Endodermal cell (in vitro differentiated cells): ENCODE measurements at places on chromosomes 2 and 18.
A peak's percentile ranks its signal among the peaks of the same experiment; 100 is the strongest.

GRCh38 chr2:189142893-189143759 is 36.4 kb downstream of the COL5A2 start:
- DNase-seq: peak; percentile 83

- no peak for DNase-seq
These were observed 1036.7 kb upstream of the CELF4 start for GRCh38 chr18:38602341-38602740.

DNA sequence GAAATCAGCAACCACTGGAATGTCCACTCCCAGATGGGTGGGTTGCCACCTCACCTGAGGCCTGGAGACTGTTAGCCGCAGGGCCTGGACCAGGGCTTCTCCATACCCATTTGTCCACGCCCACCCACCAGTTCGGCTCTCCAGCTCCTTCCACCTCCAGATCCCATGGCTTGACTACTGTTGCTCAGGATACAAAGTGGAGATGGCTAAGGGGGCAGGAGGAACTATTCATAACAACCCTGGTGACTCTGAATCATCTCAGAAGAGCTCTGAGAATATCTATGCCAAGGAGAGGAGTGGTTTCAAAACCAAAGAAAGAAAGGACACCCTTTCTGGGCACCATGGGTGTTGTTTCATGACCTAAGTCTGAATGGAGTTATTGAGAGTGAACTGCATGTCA is 145.8 kb downstream of the LAMA3 start:
- no peak for DNase-seq

GRCh38 chr2:112085916-112086669 is 31.0 kb downstream of the TMEM87B start:
- no peak for DNase-seq

DNA sequence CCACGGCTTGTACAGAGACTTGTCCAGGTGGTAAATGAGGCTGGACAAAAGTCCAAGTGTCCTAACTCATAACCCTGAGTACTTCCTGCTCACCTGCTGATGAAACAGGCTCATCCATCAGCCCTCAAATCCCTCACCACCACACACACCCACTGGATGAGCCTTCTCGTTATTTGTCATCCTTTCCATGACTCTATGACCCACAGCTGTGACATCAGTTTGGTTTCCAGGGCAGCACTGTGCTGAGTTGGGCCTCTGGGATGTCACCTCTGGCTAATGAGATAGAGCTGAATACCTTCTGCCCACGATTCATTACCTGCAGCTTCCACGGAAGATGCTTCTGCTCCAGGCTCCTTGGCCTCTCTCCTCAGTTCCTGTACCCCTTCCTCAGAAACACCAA is 39.4 kb downstream of the SLC14A2 start:
- peak; percentile 13 for DNase-seq

GRCh38 chr2:171566753-171567152 is 44.5 kb downstream of the CYBRD1 start:
- DNase-seq: no peak

DNA sequence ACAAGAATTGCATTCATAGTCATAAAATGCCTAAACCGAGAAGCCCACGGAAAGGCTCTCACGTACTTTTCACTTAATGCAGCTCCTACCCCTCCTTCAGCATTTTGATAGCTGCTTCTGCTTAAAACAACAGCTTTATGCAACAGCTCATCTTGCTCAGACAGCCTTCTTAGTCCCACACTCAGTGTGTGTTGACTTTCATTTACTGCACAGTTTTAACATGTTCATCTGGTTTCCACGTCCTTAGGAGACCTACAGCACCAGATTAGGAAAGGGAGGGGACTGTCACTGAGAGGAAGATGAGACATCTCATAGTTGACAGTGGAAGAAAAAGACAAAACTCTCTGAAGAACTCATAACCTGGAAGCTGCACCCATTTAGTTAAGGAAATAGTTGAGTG is 435.4 kb downstream of the SETBP1 start:
- no peak for DNase-seq

GRCh38 chr18:70142001-70142400 is 63.5 kb downstream of the RTTN start:
- no peak for DNase-seq

GRCh38 chr2:101064868-101065549 is 62.9 kb downstream of the RPL31 start:
- DNase-seq: no peak

DNA sequence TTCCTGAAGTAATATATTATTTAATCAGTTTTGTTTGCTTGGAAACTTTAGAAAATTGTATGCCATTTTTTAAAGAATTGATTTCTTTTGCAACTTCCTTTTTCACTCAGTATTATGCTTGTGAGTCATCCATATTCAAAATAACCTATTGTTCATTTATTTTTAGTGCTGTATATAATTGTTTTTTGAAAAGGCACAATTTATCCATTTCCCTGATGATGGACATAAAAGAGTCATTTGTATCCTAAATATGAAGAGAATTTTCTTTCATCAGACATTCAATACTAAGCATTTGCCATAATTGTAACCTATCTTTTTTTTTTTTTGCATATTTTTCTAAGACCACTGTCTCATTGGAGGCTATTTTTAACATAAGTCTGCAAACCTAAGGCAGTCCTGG is 134.1 kb upstream of the SERPINE2 start:
- no peak for DNase-seq

DNA sequence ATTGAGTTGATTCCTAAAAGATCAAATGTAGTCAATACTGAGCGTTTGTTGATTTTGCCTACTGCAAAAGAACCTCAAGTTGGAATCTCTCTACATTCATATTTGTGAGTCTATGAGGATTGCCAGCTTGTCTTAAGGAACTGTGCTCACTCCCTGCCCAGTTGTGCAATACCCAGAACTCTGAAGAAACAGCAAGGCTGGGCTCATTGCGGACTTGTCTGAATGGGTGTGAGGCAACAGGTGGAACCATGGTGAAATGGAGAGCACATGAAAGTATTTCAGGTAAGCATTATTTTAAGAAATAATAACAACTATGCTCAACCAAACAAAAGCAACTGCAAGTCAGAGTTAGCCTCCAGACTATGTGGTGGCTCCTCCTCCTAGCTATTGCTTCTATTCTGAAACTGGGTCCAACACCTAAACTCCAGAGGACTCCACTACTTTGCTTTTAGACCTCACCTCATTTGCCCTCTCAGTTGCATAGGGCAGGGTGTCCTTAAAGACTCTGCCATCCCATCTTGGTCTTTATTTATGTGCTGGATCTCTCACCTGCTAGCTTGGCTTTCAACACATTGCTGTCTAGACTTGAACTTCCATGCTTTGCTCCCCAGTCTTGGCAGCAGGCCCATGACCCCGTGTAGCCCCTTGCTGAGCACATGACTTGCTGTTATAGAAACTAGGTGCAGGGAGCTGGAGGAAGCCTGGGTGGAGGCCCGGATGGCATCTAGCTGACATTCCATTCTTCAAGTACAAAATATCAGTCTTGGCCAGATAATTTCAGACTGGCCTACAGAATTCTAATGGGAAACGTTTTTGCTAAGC is 94.8 kb upstream of the ARL5A start:
- no peak for DNase-seq

GRCh38 chr18:45651275-45651674 is 36.0 kb downstream of the SLC14A2 start:
- peak; percentile 18 for DNase-seq

GRCh38 chr18:68960355-68960754 is 162.5 kb downstream of the CCDC102B start:
- DNase-seq: no peak

- DNase-seq: peak; percentile 78
These were observed 241.3 kb downstream of the MREG start for GRCh38 chr2:215772003-215772402.

- no peak for DNase-seq
These were observed 133.9 kb downstream of the TDRD15 start for GRCh38 chr2:21257621-21258020.
